HFF-Myc (cell line): ENCODE measurements at places on chromosomes 3 and 15.

GRCh38 chr3:23221136-23221535, 18.0 kb downstream of the UBE2E2 start:
- no peak for DNase-seq

GRCh38 chr3:47849699-47850563, 47.0 kb downstream of the DHX30 start:
- DNase-seq, result no peak

GRCh38 chr3:188401244-188401993, 247.5 kb downstream of the LPP start:
- no peak for DNase-seq

DNA sequence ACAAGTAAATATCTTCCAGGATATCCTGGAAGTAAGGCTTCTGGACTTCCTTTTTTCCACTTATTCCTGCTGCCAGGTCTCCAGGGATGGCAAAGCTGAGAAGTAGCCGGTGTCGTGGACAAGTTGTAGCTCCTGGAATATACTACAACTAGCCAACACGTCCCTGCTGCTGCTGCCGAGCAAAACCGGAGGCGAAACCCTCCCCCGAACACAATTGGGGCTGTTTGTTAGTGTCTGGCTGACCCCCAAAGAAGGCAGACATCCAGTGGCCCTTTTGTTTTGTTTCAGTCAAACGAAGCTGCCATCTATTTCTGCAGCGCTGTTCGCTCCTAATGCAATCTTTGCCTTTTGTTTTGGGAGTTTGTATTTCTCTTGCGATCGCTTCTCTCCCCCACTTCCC, 45.3 kb upstream of the EIF5A2 start:
- no peak for DNase-seq

DNA sequence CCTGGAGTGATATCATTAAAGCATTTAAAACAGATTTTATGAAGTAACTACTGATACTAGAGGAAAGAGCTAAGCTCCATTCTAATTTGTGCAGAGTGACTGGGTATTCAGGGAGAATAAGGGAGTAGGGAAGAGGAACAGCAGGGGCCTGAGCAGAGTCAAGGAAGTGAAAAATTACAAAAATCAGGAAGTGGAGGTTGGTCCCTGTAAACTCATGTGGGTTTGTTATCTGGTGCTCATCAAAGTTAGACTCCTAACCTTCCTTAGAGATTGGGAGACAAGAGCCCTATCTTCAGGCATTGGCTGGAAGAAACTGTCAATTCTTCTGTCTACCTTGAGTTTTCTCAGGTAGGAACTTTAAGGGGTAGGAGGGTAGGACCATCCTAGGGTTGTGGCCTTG, 82.5 kb downstream of the NEK11 start:
- no peak for DNase-seq

GRCh38 chr3:109213321-109213720, 76.8 kb downstream of the C3orf85 start:
- no peak for DNase-seq

GRCh38 chr3:43726521-43726920, 35.8 kb downstream of the ABHD5 start:
- DNase-seq, result no peak

DNA sequence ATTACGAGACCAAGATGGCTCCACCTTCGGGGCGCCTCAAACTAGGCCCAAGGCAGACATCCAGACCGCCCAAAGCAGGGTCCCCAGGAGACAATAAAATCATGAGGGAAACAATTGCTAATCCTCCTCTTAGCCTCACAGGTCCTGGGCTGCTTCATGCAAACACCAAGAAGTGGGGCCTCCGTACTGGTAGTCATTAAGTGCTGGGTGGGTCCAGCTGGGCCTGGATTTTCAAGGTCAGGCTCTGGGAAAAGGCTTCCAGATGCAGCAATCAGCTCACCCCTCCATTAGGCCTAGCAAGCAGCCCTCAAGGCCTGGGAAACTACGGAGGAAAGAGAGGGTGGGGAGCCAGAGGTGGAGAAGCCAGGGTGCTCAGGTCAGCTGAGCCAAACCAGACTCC, 634 bp downstream of the FBXL22 start:
- DNase-seq, result no peak

DNA sequence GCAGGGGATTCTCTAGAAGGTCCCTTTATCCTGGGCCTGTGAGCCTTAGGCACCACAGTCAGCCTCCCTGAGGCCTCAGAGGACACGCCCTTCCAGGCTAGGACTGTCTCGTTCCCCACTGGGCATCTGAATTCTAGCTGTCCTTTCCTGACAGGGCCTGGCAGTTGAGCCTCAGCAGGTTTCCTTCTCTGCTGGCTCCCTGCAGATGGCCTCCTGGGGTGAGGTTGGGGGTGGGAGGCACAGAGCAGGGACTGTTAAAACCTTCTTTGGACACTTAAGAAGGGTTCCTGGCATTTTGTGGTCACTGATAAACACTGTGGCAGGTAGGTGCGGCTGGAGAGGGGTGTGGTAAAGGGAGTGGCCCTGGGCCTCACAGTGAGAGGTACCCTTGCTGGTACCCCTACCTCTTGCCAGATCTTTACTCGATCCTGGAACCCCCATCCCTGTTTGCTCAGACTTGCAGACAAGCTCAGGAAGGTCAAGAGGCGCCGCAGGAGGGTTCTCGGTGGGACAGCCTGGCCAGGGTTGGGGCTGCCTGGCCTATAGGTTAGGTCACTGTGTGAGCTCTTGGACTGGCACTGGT, 8.5 kb downstream of the CLK3 start:
- DNase-seq, result no peak

- no peak for DNase-seq
These were observed 80.9 kb upstream of the KLF13 start for GRCh38 chr15:31245756-31246155.

DNA sequence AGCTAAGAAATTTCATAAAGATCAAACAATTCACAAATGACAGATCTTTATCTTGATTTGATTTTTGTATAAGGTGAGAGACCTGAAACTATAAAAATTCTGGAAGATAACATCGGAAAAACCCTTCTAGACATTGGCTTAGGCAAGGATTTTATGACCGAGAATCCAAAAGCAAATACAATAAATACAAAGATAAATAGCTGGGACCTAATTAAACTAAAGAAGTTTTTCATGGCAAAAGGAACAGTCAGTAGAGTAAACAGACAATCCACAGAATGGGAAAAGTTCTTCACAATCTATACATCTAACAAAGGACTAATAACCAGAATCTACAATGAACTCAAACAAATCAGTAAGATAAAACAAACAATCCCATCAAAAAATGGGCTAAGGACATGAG, 116.9 kb upstream of the BCHE start:
- no peak for DNase-seq

GRCh38 chr3:129623447-129624118, 17.1 kb upstream of the PLXND1 start:
- DNase-seq, result no peak

DNA sequence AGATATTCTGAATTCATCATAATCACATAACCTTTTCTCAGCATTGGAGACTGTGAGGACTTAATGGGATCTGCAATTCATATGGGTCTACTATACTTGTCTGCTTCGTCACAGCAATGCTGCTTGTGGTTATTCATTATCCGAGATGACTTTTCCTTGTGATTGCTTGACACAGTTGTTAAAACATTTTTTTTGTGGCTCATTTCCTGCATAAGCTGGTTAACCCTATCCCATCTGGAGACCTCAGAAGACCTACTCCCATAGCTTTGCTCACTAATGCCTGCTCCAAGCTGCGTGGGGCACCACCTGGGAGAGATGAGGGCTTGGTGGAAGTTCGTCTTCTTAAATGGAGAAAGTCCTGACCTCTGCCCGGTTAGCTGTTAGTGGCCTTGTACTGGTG, 360.8 kb downstream of the CHST2 start:
- peak; percentile 33 for DNase-seq

DNA sequence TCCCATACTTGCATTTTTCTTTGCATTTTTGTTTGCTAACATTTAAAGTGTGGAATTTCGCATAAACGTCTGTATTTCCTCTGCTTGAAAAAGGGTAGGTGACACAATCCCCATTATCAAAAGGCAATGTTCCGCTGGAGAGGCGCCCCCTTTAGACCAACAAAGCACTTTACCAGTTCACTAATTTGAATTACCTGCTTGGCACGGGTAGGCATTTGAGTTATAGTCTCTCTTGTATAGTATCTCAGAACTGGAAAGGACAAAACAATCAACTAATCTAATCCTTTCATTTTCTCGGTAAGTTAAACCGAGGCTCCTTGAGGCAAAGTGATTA, 775 bp upstream of the CCDC39 start:
- DNase-seq, result peak; percentile 3

DNA sequence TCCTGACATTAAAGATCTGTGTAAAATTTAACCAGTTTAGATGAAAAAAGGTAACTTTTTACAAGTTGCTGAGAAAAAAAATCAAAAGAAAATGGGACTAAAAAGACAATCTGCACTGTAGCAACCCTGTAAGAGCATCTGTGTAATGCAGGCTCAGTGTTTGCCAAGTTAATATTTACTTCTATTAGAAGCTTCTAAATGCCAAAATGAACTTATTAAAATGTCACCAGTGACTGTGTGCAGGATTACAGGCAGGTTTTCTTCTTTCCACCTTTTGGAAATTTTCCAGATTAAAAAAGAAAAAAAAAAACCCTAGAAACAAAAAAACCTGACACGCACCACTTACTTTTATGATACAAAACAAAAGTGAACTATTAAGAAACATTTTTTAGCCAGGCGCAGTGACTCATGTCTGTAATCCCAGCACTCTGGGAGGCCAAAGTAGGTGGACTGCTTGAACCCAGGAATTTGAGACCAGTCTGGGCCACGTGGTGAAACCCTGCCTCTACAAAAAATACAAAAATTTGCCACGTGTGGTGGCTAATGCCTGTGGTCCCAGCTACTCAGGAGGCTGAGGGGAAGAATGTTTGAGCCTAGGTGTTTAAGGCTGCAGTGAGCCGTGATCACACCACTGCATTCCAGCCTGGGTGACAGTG, 87.2 kb downstream of the TJP1 start:
- DNase-seq, result no peak

- no peak for DNase-seq
These were observed 360.7 kb downstream of the NSUN3 start for GRCh38 chr3:94423578-94423977.

DNA sequence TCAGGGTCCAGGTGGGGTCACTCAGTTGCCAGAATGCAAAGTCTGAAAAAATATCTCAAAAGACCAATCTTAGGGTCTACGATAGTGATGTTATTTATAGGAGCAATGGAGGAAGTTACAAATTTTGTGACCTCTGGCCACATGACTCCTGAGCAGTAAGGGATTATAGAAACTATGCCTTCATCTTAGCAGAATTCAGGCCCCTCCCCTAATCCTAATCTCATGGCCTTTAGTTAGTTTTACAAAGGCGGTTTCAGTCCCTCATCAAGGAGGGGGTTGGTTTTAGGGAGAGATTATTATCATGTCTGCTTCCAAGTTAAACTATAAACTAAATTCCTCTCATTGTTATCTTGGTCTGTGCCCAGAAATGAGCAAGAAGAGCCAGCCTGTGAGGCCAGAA, 5.9 kb upstream of the DCP1A start:
- no peak for DNase-seq

GRCh38 chr3:188822004-188822403, 349.8 kb upstream of the TPRG1 start:
- DNase-seq, result no peak

- no peak for DNase-seq
These were observed 596.1 kb downstream of the TUSC7 start for GRCh38 chr3:117305681-117306080.

GRCh38 chr3:54188176-54188791, 65.9 kb downstream of the CACNA2D3 start:
- DNase-seq, result no peak
